Spinal cord (tissue), 10 donors: ENCODE measurements at places on chromosomes 6 and 20. TPM values are rescaled to one million over a fixed set of nuclear protein-coding genes. Genes with fewer than 3 reads are reported as not detected.

- H3K4me3 ChIP-seq: no peak overlapping the region
- H3K27ac ChIP-seq: no peak overlapping the region
- H3K27me3 ChIP-seq: peaks cover 3% of the 10 kb centered on the region
- no peak for DNase-seq
These were observed 5.3 kb upstream of the MOG start for GRCh38 chr6:29651413-29652197.

- H3K27ac ChIP-seq: peak overlapping the region; percentile 25
- no peaks in the 10 kb centered on the region for H3K27me3 ChIP-seq
- peaks cover 14% of the 10 kb centered on the region for H3K36me3 ChIP-seq
- DNase-seq: no peak
- H3K4me3 ChIP-seq: no peak overlapping the region
- H3K4me1 ChIP-seq: peaks cover 42% of the 10 kb centered on the region
These were observed 11.7 kb downstream of the TFEB start for GRCh38 chr6:41723530-41724227.

DNA sequence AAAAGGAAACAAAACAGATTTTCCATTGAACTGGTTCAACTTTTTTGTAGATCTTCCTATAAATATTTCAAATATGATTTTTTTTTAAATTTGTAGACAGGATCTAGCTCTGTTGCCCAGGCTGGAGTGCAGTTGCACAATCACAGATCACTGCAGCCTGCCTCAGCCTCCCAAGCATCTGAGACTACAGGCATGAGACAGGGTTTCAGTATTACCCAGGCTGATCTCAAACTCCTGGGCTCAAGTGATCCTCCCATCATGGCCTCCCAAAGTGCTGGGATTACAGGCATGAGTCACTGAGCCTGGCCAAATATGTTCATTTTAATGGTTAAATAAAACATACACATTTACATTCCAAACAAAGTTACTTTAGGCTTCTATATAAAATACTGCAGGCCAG lies 33.6 kb downstream of the SAMHD1 start:
- peaks cover 35% of the 10 kb centered on the region for H3K36me3 ChIP-seq
- no peak overlapping the region for H3K4me3 ChIP-seq
- H3K27ac ChIP-seq: no peak overlapping the region
- no peaks in the 10 kb centered on the region for H3K27me3 ChIP-seq

- peaks cover 23% of the 10 kb centered on the region for H3K36me3 ChIP-seq
- DNase-seq: no peak
- H3K27me3 ChIP-seq: no peaks in the 10 kb centered on the region
- H3K4me3 ChIP-seq: no peak overlapping the region
- no peak overlapping the region for H3K27ac ChIP-seq
- H3K4me1 ChIP-seq: peaks cover 7% of the 10 kb centered on the region
These were observed 20.2 kb downstream of the SNHG17 start for GRCh38 chr20:38414769-38415450.

- no peak for DNase-seq
- H3K36me3 ChIP-seq: no peaks in the 10 kb centered on the region
- H3K4me1 ChIP-seq: peaks cover 3% of the 10 kb centered on the region
These were observed 21.1 kb upstream of the ROS1 start for GRCh38 chr6:117446861-117447260.

The DZANK1 gene
- 5.8 TPM for total RNA-seq

DNA sequence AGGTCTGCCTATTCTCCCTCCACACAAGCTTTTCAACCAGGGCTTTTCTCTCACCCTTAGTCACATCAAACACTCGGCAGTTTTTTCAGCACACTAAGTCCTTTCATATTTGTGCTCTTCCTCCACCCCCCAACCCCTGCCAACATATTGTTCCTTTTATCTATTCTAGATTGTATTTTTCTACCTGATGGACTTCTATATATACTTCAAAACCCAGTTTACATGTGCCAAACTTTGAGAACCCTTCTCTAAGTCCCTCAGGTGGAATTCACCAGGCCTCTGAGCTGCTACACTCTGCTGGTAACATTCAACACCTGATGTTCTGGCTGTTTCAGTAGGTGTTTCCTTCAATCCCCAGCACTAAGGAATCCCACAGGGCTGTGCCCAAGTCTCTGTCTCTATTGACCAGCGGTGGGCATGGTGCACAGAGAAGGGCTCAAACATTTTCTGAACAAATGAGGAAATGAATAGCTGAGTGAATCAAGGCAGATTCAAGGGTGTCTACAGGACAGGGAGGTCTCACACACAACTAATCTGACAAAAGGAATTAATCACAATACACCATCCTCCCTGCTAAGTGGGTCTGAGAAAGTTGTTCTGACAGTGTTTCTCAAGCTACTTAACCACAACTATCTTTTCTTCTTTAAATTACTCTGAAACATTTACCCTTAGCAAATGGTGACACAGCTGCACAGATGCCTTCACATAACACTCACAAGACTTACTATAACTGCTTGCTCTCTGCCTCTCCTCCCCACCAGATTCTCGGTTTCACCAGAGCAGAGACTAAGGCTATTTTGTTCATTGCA lies 166.5 kb downstream of the TSHZ2 start:
- DNase-seq: no peak
- H3K4me3 ChIP-seq: no peak overlapping the region
- no peak overlapping the region for H3K27ac ChIP-seq
- peaks cover 3% of the 10 kb centered on the region for H3K4me1 ChIP-seq
- no peaks in the 10 kb centered on the region for H3K36me3 ChIP-seq
- no peaks in the 10 kb centered on the region for H3K27me3 ChIP-seq

DNA sequence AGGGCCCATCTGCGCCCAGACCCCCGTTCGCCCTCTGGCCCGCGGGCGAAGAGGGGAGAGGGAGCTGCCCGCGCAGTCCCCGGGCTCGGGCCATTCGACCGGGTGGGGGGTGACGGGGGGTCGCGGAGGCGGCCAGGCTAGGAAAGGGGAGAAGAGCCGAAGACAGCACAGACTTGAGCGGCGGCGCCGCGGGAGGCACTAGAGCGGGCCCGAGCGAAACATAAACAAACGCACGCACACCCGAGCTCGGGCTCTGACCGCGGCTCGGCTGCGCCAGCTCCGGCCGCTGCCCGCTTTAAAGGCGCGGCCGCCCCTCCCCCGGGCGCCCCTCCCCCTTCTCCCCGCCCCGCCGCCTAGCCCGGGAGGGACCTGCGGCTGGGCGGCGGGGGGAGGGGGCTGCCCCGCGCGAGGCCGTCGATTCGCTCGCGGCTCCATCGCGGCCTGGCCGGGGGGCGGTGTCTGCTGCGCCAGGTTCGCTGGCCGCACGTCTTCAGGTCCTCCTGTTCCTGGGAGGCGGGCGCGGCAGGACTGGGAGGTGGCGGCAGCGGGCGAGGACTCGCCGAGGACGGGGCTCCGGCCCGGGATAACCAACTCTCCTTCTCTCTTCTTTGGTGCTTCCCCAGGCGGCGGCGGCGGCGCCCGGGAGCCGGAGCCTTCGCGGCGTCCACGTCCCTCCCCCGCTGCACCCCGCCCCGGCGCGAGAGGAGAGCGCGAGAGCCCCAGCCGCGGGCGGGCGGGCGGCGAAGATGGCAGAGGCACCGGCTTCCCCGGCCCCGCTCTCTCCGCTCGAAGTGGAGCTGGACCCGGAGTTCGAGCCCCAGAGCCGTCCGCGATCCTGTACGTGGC lies at the start of gene FOXO3:
FOXO3 (plus strand) TSS at position 455 of the 846 bp plus-strand sequence; CDS start at position 747, 292 bp downstream.
- peak within 1 kb of the TSS; percentile 94 for H3K4me3 ChIP-seq
- peak within 1 kb of the TSS; percentile 97 for H3K27ac ChIP-seq
- H3K4me1 ChIP-seq: peaks cover 24% of the 10 kb centered on the region

DNA sequence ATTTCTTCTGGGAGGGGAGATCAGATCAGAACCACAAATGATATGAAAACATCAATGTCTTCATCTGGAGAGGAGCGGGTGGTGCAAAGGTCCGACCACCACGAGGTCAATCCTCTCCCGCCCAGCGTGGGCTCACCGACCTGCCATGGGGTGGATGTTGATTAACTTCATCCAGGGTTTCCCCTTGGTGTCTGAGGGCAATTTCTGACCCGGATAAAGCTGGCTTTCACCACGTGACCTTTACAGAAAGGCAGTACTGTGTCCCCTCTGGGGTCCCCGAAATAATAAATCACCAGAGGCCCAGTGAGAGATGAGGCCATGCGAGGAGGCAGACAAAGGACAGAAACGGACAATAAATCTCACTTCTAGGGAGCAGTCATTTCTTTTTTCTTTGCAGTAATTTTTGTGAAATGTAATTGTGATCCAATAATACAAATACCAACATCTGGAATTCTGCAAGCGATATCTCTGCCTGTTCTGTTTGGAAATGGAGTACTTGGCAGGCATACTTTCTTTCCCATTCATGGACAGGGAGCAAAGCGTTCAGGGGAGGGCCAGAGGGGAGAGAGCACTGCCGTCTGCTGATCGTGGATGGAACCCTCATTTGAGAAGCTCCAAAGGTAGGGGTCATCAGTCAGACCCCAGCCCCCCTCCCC lies 55.1 kb upstream of the APCDD1L start:
- H3K4me1 ChIP-seq: peaks cover 12% of the 10 kb centered on the region
- no peak overlapping the region for H3K27ac ChIP-seq
- H3K4me3 ChIP-seq: no peak overlapping the region
- DNase-seq: no peak
- no peaks in the 10 kb centered on the region for H3K36me3 ChIP-seq
- H3K27me3 ChIP-seq: no peaks in the 10 kb centered on the region
